ENCODE measurements at places on chromosomes 3 and 15.
A peak's percentile ranks its signal among the peaks of the same experiment; 100 is the strongest.

GRCh38 chr3:53807117-53807810 is 39.0 kb downstream of the CHDH start:
- DNase-seq: no peak

DNA sequence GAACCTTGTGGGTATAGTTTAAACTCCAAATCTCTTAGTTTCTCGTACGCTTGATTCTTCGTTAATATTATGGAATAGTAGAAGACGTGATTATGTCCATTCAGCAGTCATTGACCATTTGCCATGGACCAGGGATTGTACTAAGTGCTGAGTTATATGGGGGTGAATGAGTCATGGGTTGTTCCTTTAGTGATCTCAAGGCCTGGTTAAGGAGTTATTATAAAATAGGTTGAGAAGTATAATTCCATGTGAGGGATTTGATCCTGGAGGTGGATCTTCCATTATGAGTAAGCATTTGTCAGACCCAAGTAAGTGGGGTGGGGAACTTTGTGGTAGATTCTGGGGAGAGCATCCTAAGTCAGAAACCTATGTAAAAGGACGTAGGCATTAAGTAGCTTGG is 15.4 kb downstream of the NR2C2 start:
- peak; percentile 52 for DNase-seq

- peak; percentile 23 for DNase-seq
Measured at GRCh38 chr3:19945969-19946831, 697 bp upstream of the RAB5A start.

DNA sequence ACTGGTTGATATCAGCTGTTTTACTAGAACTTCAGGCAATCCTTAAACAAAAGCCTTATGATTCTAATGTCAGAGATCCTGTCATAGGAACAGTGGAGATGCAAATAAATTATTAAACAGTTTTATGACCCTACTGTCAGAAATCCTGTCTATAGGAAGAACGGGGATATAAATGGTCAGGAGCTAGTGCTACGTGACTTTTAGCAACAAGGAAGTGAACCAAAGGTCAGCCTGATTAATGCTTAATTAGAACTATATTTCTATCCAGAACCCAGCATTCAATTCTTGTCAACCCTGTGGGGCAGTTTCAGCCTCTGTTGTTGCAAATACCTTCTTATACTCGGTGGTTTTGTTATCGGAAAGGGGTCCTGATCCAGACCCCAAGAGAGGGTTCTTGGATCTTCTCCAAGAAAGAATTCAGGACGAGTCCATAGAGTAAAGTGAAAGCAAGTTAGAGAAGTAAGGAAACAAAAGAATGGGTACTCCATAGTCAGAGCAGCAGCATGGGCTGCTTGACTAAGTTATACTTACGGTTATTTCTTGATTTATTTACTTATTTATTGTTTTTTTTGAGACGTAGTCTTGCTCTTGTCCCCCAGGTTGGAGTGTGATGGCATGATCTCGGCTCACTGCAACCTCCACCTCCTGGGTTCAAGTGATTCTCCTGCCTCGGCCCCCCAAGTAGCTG is 59.9 kb upstream of the RNU6-1 start:
- DNase-seq: no peak

- DNase-seq: no peak
Measured at GRCh38 chr3:188054541-188054940, 99.4 kb upstream of the LPP start.

- DNase-seq: no peak
Measured at GRCh38 chr3:190213727-190214126, 93.0 kb upstream of the P3H2 start.

DNA sequence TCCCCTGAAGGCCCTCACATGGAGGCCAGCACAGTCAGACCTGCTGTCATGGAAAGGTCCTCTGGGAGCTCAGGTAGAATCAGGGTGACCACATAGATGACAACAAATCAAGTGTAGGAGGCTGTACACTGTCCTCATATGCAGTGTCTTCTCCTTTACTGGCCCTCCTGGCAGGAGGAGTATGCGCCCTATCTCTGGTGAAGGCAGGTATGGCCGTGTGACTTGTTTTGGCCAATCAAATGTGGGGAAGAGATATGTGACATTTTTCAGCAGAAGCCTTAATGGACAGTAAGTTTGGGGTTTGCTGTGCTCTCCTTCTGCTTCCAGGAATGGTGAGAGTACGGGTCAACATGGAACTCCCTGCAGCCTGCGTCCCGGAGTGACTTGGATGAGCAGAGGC is 69.9 kb downstream of the RHCG start:
- no peak for DNase-seq

- DNase-seq: no peak
Measured at GRCh38 chr3:2540115-2540514, 441.4 kb downstream of the CNTN4 start.
